DMS53 (cell line): ENCODE measurements at places on chromosomes 7 and 10.

- no peak for DNase-seq
Measured at GRCh38 chr7:36683111-36683510, 41.2 kb downstream of the AOAH start.

- no peak for DNase-seq
Measured at GRCh38 chr10:621981-622740, 67.3 kb downstream of the DIP2C start.

DNA sequence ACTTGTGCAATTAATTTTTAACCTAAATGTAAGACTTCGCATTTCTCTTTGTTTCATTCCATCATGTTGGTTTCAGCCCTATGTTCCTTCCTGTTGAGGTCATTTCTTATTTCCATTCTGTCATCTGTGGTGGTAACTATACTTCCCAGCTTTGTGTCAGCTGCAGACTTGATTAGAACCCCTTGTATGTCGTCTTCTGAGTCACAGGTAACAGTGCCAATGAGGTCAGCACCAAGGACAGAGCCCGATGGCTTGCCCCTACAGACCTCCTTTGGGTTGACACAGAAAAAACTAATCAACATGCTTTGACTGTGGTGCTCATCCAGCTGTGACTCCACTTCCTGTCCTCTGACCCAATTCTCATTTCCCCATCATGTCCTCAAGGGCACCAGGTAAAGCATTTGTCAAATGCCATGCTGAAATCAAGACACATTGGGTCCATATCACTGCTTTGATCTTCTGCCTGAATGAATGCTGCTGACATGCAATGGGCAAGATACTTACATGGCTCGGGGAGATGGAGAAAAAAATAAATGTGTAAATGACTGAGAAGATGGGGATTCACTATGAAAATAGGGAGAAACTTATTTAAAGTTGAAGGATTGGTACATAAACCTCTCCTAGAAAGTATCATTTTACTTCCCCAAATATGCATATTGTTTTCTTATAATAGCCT lies 25.6 kb upstream of the CRTAC1 start:
- DNase-seq = peak; percentile 94

DNA sequence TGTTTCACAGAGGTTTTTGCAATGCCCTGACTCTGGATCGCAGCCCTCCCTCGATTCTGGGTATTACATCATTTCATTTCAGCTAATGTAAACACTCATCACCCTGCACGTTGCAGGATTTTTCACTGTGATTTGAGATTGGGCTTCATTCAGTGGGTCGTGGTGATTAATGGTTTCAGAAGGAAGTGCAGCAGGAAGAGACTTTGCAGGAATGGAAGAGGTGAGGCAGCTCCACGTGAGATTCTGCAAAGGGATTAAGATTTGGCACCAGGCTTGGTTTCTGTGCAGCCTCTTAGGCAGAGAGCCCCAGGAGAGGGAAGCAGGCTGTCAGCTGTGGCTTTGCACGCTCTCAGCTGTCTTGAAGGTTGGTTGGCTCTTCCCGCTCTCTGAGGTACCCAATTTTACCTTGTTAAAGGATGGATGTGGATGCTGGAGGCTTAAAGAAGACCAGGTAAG lies 95.2 kb downstream of the PLCE1 start:
- DNase-seq = peak; percentile 42
